ENCODE measurements at places on chromosomes 4 and X. TPM values are rescaled to one million over a fixed set of nuclear protein-coding genes. Genes with fewer than 3 reads are reported as not detected.

- no peak for DNase-seq
These were observed 2.1 kb downstream of the DCLK2 start for GRCh38 chr4:150080337-150080736.

SPANXB1 gene
- polyA plus RNA-seq: not detected

GRCh38 chr4:87985097-87985886 lies 9.8 kb downstream of the SPP1 start:
- peak; percentile 57 for DNase-seq

GRCh38 chr4:3009422-3009821 lies 46.1 kb downstream of the GRK4 start:
- peak; percentile 65 for DNase-seq

GRCh38 chrX:110472265-110472664 lies 113.6 kb downstream of the RTL9 start:
- DNase-seq: no peak

MAGED4 gene
- 0.12 TPM for polyA plus RNA-seq

- DNase-seq: peak; percentile 34
These were observed 412 bp downstream of the SLC10A3 start for GRCh38 chrX:154490021-154490413.

DNA sequence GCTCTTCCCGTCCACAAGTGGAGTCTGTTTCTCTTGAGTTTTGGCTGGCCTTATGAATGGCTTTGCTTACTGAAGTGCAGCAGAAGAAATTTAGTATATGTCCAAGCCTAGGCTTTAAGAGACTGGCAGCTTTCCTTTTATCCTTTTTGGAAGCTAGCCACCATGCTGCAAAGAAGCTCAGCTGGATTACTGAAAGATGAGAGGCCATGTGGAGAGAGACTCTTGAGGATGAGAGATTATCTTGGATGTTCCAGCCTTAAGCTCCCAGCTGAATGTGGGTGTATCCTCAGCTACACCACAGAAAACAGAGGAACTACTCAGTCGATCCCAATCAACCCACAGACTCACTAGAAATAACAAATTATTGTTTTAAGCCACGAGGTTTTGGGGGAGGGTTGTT lies 12.5 kb downstream of the CCNG2 start:
- DNase-seq: no peak

- no peak for DNase-seq
These were observed 40.5 kb upstream of the RASGEF1B start for GRCh38 chr4:81512001-81512756.

WNK3 gene
- polyA plus RNA-seq: 0.24 TPM

HTR2C gene
- polyA plus RNA-seq: not detected

PRR32 gene
- polyA plus RNA-seq: not detected

- DNase-seq: no peak
These were observed 260.8 kb upstream of the TENM3 start for GRCh38 chr4:181982437-181982836.

SYTL4 gene
- polyA plus RNA-seq: 2.5 TPM

DNA sequence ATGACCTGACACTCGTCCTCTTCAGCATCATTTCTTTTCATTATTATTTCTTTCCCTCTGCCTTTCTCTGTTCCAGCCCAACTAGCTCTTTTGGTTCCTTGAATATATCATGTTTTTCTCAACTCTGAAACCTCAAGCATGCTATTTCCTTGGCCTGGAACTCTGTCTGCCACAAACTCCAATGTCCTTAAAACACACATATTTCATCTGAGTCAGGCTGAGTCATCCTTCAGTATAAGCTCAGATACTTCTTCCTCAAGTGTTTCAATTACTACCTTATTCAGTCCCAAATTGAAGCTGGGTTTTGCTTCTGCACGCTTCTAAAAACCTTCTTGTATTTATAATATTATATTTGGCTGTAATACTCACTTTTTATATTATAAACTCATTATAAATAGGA lies 424.2 kb downstream of the PDGFC start:
- DNase-seq: peak; percentile 73

RAB39B gene
- 0.60 TPM for polyA plus RNA-seq

ARHGAP4 gene
- 0.66 TPM for polyA plus RNA-seq

NSUN7 gene
- not detected for polyA plus RNA-seq

GRCh38 chr4:87209696-87210095 lies 10.7 kb downstream of the KLHL8 start:
- no peak for DNase-seq

DNA sequence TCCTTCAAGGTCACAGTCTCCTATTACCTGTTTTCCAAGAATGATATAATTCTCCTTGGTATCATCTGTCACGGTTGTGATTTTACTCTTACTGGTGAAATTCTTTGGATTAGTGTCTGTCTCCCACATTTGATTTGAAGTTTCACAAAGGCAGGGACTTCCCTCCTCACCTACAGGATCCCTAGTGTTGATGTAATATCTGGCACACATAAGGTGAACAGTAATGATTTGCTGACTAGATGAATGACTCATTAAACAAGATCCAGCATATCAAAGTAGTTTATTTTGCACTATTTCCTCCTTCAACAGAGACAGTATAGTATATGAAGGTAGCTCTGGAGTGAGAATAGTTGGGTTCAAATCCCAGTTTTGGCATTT lies 135.3 kb upstream of the IL1RAPL2 start:
- DNase-seq: peak; percentile 79

SCRG1 gene
- polyA plus RNA-seq: not detected

DNA sequence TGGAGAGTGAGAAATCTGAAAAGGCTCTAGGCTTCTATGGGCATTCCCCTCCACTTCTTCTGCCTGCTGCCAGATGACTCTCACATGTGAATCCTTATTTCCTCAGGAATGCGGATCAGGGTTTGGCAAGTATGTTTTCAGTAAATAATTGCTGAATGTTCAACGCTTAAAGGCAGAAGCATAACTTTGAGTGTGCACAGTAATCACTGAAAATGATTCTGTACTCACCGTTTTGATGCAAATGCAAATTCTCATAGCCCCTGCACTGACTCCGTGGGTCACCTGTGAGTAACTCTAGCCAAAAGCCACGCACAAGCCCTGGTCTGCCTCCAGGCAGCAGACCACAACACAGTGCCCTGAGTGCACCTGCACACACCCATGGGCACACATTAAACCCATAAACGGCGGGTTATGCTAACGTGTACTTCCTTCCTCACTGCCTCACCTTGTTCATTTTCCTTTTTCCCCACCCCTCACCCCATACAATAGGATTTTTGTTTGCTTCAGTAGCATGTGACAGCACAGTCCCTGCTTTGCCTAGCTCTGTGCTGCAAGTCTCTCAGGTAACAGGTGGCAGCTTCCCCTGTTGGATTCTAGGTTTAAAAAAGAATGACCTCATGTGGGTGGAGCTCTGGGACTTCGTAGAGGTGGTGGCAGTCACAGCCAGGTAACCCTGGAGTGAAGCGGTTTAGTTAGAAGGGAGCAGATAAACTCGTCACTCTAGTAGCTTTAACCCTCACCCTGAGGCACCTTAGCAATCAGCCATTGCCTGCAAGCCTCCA lies at the start of gene ARHGEF38:
TSS of gene ARHGEF38 (plus strand) at position 656 of the 782 bp plus-strand sequence. CDS start 146 bp downstream, outside the sequence.
- DNase-seq: peak; percentile 78

DNA sequence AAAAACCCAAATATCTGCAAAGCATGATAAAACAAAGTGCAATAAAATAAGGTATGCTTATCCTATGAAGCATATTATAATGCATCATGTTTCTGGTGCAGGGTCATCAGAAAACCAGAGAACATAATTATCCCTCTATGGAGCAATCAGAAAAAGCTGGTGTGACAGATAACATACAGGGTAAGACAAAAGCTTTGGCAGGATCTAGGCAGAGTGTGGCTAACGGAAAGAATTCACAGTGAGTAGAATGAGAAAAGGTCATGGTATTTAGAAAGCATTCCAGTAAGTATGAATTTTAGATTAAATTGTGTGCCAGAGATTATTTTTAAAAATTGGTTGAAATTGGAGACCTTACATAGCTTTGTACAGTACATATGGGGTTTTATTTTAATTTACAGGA lies 29.0 kb upstream of the UGT2B4 start:
- DNase-seq: no peak

TMEM156 gene
- polyA plus RNA-seq: 0.60 TPM

POF1B gene
- polyA plus RNA-seq: 1.3 TPM

TMPRSS11A gene
- polyA plus RNA-seq: not detected

RBM3 gene
- 212 TPM for polyA plus RNA-seq
